Posterior vena cava (tissue), 2 donors: ENCODE measurements at places on chromosomes 4 and X. TPM values are rescaled to one million over a fixed set of nuclear protein-coding genes. Genes with fewer than 3 reads are reported as not detected.

DNA sequence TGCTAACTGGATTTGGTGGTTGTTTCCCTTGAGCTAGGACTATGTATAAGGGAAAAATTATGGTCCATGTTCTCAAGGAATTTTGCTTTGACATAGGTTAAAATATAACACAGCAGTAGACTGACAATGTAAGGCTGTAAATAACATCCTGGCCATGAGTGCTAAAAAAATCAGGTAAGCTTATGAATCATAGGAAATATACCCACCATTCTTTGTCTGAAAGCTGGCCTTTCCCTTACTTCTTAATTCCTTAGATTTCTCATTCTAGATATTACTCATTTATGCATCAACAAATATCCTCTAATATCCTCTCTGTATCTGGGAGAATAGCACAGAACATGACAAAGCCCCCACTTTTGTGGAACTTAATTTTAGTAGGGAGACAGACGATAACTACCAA is 6.8 kb upstream of the CHRNA9 start:
- DNase-seq: no peak

- no peak for DNase-seq
Measured at GRCh38 chr4:53490965-53491622, 100.2 kb downstream of the LNX1 start.

GRCh38 chrX:22118161-22118830 is 86.2 kb downstream of the PHEX start:
- DNase-seq: no peak

DNA sequence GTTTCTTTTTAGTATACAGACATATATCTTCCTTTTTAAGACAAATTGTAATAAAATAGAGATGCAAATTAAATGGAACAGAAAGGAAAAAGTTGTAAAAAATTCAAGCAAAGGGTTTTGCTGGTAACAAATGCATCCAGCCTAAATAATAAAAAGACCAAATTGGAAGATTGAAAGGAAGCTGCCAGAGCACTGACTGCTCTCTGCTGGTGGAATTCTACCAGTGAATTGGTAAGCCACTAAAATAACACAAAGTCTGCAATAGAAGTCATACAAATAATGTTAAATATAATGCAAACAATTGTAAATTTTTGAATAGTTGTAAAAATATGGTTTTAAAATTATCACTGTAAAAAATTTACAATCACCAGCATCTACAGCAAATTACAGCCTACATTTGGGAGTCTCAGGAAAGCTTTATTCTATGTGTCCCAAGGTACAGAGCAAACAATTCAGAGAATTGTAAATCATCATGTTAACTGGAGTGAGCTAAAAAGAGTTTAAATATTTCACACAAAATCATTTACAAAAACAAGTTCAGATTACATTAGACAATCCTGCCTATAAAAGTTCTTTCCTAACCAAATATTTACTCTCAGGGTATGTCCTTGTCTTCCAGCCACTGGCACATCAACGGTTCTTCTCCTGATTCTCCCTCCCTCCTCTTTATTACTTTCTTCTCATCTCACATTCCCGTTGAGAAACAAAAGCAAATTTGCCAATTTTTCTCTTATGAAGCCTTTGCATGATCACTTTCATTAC is 1322.5 kb downstream of the PCDH7 start:
- DNase-seq: no peak

DNA sequence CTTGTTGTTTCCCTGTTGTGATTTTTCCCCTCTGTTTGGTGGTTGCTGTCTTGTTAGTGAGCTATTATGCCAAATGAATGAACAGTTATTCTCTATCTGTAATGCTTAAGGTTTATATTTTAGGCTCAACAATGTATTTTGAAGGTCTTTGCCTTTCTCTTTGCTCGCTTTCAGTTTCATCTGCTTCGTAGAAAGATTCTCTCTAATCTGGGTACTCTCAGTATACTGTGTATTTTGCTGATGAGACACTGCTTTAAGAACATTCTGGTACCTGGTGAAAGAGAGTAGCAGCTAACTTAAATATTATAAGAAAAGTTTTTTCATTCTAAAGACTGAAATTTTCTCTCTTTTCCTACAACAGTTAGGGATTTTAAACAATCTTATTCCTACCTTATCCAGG is 1274.7 kb upstream of the PABPC4L start:
- no peak for DNase-seq

JAKMIP1 gene
- total RNA-seq: 0.14 TPM

DNA sequence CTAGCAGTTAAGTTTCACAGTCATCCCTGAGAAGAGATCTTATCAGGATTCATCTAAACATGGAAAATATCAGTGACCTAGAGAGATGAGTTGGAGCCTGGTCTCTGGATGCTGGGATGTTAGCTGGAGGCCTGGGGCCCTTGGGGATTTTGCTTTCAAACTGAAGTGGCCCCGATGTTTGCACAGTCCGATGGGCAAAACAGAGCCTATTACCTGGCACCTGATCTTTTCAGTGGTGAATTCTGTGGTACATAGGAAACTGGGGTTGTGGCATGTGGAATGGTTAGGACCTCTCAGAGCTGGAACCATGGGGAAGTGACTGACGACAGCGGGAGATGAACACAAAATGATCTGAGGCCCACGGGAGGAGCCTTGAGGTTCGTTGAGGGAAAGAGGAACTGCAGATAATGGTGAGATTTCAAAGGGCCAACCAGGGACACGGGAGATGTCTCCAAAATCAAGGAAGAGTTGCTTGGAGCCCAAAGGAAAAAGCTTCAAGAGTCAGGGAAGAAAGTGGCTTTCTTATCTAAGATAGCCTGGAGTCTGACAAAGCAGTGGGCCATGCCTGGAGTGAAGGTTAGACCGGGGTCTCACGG is 17.8 kb upstream of the TENM3 start:
- no peak for DNase-seq

PDE6B gene
- 1.4 TPM for total RNA-seq

NKAP gene
- total RNA-seq: 8.4 TPM

SATL1 gene
- total RNA-seq: not detected

UCP1 gene
- not detected for total RNA-seq

SSX2B gene
- not detected for total RNA-seq

ITGB1BP2 gene
- total RNA-seq: 13.0 TPM

- no peak for DNase-seq
Measured at GRCh38 chr4:37586194-37586593, 100.0 kb downstream of the RELL1 start.

DNA sequence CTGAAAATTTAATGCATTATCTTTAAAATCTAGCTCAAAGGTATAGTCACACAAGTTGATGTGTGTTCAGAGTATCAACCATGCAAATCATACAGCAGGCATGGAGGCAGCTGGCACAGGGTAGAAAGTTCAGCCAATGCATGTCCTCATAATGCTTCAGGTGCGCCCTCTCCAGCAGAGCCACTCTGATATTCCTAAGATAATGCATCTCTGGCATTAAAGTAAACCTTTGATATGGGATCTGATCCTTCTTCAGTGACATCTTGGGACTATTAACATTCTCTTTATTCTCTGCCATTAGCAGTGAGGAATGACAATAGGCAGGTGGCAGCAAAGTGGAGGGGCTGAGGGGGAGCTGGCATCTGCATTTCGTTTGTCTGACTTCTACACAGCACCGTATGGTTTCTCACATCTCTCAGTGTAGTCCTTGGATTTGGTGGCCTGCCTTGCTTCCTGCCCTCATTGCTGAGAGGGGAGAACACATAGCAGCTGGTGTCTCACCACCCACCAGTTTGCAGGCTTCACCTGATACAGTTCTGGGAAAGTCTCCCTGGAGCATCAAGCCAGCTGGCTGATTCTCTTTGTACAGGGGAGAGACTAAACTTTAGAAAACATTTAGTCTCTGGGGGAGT is 168.7 kb upstream of the TBC1D9 start:
- no peak for DNase-seq

DNA sequence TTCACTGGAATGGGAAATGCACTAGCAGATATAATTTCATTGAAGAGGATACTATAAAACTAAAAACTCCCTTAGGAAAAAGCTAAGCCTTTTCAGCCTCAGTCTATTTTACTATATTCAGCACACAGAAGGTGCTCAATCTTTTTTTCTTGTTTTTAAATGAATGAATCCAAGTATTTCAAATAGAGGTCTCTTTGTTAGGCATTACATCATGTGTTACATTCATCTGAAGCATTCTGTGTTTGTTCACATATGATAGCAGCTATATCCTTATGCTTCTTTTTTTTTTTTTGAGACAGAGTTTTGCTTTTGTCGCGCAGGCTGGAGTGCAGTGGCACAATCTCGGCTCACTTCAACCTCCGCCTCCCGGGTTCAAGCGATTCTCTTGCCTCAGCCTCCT is 278.4 kb downstream of the CAMK2D start:
- no peak for DNase-seq

DNA sequence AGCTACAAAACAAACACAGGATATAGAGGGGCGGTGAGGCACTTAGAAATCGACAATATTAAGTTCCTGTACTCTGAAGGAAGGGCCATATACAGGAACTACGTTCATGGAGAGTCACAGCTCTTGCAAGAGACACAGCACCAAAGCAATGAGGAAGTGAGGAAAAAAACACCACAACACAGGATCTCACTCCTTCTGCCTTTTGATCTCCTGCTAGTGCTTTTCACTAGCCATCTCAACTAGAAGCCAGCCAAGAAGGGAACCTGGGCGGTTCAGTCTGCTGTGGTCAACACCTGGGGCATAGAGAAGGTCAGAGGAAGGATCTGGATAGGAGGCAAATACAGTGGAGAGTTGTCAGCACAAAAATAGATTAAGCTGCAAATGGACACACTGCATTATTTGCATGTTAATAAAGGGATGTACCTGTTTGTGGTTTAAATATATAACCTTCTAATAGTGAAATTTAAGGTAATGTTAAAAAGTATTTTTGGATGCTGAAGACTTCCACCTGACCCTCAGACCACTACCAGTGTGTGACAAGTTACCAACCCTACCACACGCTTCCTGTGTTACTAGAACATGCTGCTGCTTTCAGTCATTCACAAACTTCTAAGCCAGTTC is 104.6 kb downstream of the DTHD1 start:
- no peak for DNase-seq

RAB28 gene
- 13.9 TPM for total RNA-seq

DNA sequence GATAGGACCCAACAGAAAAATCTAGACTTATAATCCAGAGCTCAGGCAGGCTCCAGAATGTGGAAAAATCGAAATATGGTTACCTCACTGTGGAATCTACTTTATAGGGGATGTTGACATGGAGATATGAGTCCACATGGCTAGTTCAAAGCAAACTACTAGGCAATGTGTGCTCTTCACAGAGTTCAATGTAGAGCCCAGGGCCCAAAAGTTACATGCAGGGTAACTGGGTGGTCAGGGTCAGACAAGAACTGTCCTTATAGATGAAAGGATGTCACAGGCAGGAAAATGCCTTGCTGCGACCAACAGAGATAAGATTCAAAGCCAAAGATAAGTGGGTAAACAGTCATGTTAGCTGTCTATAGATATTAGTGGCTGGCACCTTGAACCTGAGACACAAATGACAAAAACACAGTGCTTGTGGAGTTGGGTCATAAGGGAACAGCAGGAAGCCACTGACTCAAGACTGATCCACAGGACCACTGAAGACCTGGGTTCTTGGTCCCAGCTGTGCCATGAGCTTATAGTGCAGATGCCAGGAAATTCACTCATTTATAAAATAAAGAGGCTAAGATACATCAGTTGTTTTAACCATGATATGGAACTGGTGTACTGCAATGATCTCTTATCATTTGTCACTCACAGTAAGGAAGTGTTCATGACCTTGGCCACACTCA is 101.7 kb upstream of the MBNL3 start:
- no peak for DNase-seq
